ENCODE measurements at places on chromosomes 1 and 21. TPM values are rescaled to one million over a fixed set of nuclear protein-coding genes. Genes with fewer than 3 reads are reported as not detected.

CD1B gene
- not detected for total RNA-seq

AKIRIN1 gene
- total RNA-seq: 63.9 TPM

ANKRD34A gene
- 0.56 TPM for total RNA-seq

CPLANE2 gene
- total RNA-seq: 3.2 TPM

STUM gene
- total RNA-seq: not detected

PTGFR gene
- 8.6 TPM for total RNA-seq

SLC22A15 gene
- total RNA-seq: under 0.01 TPM

PGLYRP3 gene
- total RNA-seq: not detected

EDARADD gene
- not detected for total RNA-seq

FAM72C gene
- total RNA-seq: 0.83 TPM

ADORA1 gene
- under 0.01 TPM for total RNA-seq

SLAMF7 gene
- total RNA-seq: not detected

NBPF4 gene
- total RNA-seq: not detected

HJV gene
- not detected for total RNA-seq

ADGRB2 gene
- total RNA-seq: 2.2 TPM

LAMC1 gene
- 394 TPM for total RNA-seq

FCRL5 gene
- not detected for total RNA-seq

RGSL1 gene
- total RNA-seq: not detected

PLPPR4 gene
- total RNA-seq: 6.4 TPM

PLA2G2A gene
- total RNA-seq: not detected

LDLRAD1 gene
- not detected for total RNA-seq

MYOM3 gene
- not detected for total RNA-seq

VANGL2 gene
- total RNA-seq: 0.28 TPM

RIPPLY3 gene
- total RNA-seq: not detected

LDLRAP1 gene
- 3.6 TPM for total RNA-seq

MGST3 gene
- 159 TPM for total RNA-seq

LENEP gene
- total RNA-seq: not detected

TSNAX gene
- total RNA-seq: 61.4 TPM

ITLN1 gene
- total RNA-seq: not detected

F13B gene
- total RNA-seq: not detected

PTPN7 gene
- not detected for total RNA-seq

DPYD gene
- 47.3 TPM for total RNA-seq

GNAT2 gene
- 0.36 TPM for total RNA-seq

SLC35F3 gene
- under 0.01 TPM for total RNA-seq

SCMH1 gene
- 9.7 TPM for total RNA-seq

BMP8B gene
- not detected for total RNA-seq

LRRC39 gene
- 0.36 TPM for total RNA-seq

PTCH2 gene
- total RNA-seq: under 0.01 TPM

OR4F29 gene
- total RNA-seq: not detected

INSRR gene
- not detected for total RNA-seq

IVL gene
- total RNA-seq: not detected

SH3BGR gene
- total RNA-seq: 1.6 TPM

TSTD1 gene
- total RNA-seq: not detected

TMEM82 gene
- not detected for total RNA-seq

PCP4 gene
- not detected for total RNA-seq

CLDN17 gene
- total RNA-seq: not detected

SLFNL1 gene
- total RNA-seq: under 0.01 TPM

PCBP3 gene
- total RNA-seq: 2.5 TPM

CFAP57 gene
- total RNA-seq: 0.28 TPM

PGLYRP4 gene
- total RNA-seq: not detected

NBPF12 gene
- total RNA-seq: 4.8 TPM

FCRL3 gene
- not detected for total RNA-seq

CELA3A gene
- total RNA-seq: not detected

GUCA2B gene
- total RNA-seq: not detected

CFAP141 gene
- not detected for total RNA-seq

GOLT1A gene
- total RNA-seq: not detected

All from IMR-90 (cell line).